ENCODE measurements at places on chromosomes 1 and 21.

GRCh38 chr1:247077213-247077612 is 1.4 kb downstream of the ZNF670 start:
- DNase-seq: no peak

GRCh38 chr1:25430967-25431881 is 527 bp downstream of the MACO1 start:
- peak; percentile 11 for DNase-seq

DNA sequence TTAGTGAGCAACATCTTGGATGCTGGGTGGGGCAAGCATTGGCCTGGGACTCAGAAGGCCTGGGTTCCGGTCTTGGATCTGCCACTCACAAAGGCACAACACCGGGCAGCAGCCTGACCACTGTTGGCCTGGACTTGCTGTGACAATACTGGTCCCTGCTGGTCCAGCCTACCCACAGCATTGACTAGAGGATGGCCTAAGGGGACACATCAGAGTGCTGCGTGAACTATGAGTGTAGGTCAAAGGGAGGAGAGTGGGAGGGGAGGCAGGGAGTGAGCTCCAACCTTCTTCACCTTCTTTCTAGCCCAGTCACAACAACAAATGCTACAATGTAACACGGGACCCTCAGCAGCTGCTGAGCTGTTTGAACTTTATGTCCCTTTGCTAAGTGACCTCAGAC is 31.1 kb downstream of the TMEM50A start:
- DNase-seq: no peak

GRCh38 chr1:211538287-211538686 is 40.7 kb downstream of the SLC30A1 start:
- DNase-seq: no peak
